ENCODE measurements at places on chromosomes 1 and 21.

- no peak for DNase-seq
Measured at GRCh38 chr1:202248861-202249260, 55.3 kb downstream of the LGR6 start.

DNA sequence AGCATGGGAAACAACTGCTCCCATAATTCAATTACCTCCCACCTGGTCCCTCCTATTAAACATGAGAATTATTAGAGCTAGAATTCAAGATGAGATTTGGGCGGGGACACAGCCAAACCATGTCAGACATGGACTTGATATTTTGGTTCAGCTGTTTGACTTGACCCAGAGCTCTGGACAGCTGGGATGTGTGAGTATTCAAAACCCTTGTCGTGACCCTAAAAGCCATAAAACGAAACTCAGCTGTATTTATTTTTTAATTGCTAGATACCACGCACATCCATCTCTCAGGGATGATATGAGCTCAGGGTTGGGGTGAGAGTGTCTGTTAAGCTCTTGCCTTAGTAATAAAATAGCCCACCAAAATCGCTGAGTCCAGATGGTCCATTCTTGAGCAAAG, 45.4 kb downstream of the RCSD1 start:
- DNase-seq, result no peak

DNA sequence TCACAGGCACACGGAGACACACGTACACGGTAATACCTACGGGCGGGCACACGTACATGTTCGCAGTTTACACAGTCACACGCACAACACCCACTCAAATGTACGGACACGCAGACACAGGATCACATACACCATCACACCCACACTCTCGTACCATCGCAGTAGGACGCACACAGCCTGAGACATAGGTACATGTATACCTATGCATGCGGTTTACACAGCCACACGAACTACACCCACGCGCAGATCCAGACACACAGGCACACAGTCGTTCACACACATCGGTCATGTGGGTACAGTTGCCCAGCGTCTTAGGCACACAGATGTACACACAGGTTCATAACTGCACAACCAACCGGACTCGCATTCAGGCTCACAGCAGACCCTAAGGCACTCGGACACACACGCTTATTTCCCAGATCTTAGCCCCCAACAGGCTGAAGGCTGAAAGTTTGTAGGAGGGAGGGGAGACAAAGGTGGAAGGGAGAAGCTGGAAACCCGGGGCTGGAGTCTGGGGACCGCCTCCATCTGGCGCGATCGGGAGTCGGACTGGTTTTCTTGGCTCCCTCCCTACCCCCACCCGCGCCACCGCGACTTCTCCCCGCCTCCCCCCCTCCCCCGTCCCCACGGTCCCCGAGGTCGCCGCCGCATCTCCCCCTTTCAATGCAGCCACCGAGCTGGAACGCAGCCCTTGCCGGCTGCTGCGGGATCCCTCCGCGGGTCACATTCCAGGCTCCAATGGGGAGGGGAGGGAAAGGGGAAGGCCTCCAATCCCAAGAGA, 51.9 kb upstream of the SYNC start:
- DNase-seq, result peak; percentile 24

- DNase-seq, result no peak
Measured at GRCh38 chr1:174118751-174119150, 40.6 kb upstream of the RABGAP1L start.

DNA sequence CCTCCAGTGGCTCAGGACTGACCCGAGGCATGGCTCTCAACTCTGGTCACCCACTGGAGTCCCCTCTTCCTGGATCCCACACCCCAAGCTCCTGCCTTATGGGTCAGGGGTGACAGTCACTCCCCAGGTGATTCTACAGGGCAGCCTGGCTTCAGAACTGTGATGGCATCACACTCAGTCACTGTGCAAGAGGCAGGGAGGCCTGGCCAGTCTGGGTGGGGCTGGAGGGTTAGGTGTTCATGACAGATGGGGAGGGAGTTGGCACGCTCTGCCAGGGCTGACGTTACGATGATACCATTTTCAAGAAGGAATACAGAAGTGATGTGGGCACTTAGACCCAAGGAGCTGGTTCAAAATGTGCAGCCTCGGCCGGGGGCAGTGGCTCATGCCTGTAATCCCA, 25.2 kb upstream of the ABCG1 start:
- DNase-seq, result no peak

GRCh38 chr21:32001390-32001789, 128.6 kb downstream of the HUNK start:
- no peak for DNase-seq

- peak; percentile 22 for DNase-seq
Measured at GRCh38 chr1:46477153-46477929, 12.3 kb upstream of the DMBX1 start.

Measured in dermis microvascular lymphatic vessel endothelial cell (primary cell).